GM20000 (cell line): ENCODE measurements at places on chromosomes 1 and 21.

GRCh38 chr1:187413405-187414169, 584.8 kb downstream of the PLA2G4A start:
- DNase-seq, result no peak

GRCh38 chr21:37748351-37748750, 167.9 kb downstream of the KCNJ6 start:
- no peak for DNase-seq

DNA sequence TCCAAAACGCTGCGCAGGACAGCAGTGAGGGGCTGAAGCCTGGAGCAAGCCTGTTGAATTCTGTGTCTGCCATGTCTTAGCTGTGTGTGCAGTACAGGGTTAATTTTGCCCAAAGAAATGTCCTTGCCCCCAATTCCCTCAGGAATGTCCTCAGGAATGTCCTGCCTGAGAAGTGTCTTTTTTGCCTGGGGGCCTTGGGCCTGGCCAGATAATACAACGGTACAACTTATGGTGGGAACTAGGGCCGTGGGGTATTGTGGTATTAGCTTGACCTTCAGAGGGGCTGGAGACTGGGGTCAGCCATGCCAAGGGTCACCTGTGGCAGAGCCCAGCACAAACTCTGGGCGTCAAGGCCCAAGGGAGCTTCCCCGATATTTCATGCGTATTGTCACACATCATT, 107.7 kb downstream of the AJAP1 start:
- DNase-seq, result no peak

GRCh38 chr1:3186526-3186921, 117.5 kb downstream of the PRDM16 start:
- no peak for DNase-seq

DNA sequence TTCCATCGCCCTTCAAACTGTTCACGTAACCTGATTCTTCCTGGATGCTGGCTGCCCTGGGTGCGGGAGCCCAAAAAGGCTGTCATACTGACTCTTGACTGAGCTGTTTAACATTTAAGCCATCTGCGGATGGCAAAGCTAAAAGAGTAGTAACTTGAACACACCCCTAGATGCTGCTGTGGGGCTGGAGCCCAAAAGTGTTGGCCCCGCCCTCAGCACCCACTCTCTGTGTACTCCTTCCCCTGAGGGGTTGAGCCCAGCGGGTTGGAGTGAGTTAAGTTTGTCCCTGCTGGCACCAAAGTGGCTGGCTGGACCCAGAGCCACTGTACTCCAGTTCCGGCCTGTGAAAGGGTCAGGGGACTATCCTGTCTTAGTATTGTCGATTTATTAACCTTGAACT, 640.6 kb downstream of the PTPRU start:
- DNase-seq, result no peak

GRCh38 chr1:220786337-220787068, at the start of gene MTARC1:
TSS of gene MTARC1 (plus strand) at chr1:220786913. CDS start at chr1:220786945, 32 bp downstream.
- DNase-seq, result peak; percentile 29

DNA sequence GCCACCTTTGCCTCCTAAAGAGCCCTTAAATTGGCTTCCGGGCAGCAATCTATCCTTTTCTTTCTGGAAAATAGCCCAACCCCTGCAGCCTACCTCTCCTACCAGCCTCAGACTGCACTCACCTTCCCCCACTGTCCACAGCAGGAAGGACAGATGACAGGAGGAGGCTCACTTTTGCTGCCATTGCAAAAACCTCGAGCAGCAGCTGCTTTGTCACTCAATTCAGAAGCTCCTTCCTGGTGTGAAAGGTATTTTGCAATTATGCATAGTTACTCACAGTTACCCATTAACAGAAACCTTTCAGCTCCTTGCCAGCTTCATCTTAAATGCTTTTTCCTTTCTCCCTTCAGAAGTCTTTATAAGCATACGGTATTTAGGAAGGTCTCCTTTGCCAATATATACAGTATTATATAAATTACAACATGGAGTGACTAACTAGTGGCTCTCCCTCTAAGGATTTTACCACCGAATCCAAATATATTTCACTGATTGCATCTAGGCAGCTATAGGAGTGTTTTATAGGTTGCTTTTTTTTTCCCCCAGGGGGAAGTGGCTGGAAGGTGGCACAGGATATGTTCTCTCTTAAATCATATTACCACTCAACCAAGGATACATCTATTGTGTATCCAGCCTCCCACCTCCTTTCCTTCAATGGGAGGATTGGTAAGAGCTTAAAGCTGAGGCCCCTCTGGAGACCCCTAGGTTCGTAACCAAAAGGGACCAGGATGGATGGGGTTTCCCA, 142.1 kb upstream of the IPO9 start:
- no peak for DNase-seq

GRCh38 chr1:119783354-119784185, 14.9 kb upstream of the HMGCS2 start:
- DNase-seq, result no peak

DNA sequence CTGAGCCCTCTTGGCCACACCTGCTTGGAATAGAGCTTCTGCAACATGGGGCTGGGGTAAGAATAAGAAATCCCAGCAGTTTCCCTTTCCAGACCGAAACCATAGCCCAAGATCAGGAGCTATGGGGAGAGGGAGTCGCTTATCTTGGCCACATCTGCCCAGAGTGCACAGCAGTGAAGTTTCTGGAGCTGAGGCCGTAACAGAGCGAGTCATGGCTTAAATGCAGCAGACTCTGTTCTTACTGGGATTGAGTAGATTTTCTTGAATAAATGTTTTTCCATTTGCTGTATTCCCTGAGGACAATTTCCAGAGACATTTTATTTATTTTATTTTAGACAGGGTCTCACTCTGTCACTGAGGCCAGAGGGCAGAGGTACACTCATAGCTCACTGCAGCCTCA, 33.5 kb downstream of the CFAP57 start:
- no peak for DNase-seq

- DNase-seq, result no peak
These were observed 29.4 kb upstream of the GCLM start for GRCh38 chr1:93938461-93939145.

DNA sequence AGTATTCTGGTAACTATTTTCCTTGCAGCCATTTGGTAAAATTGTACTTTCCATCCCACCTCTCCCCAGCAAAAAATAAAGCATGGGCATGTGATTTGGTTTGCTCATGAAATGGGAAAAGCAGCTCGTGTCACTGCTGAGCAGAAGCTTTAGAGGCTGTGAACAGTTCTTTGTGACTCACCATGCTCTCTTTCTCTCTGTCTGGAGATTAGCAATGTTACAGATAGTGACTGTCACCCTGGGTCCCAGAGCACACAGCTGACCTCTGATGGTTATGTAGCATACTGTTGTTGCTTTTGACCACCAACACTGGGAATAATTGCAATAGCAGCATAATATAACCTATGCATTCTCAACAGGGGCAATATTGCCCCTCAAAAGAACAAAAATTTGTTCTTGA, 70.6 kb downstream of the RGS2 start:
- DNase-seq, result no peak

DNA sequence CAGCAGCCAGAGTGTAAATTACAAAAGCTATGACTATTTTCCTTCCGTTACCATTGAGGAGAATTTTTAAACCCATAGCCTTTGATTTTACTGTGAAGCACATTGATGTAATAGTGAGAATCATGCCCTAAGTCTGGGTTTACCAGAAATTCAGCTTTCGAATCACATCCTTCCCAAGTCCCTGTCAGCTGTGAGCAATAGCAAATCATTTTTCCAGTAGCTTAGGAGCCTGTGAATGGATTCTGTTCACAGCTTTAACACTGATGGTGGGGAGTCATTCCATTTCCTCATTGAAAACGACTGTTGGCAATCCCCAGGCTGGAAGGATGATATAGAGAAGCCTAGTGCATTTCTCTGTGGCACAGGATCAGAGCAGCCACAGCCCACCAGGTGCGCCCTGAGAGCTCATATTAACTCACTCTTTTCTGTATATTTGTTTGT, 82.2 kb upstream of the C1orf105 start:
- DNase-seq, result peak; percentile 25

- DNase-seq, result peak; percentile 22
These were observed 1.6 kb downstream of the TTC13 start for GRCh38 chr1:230976825-230977747.

DNA sequence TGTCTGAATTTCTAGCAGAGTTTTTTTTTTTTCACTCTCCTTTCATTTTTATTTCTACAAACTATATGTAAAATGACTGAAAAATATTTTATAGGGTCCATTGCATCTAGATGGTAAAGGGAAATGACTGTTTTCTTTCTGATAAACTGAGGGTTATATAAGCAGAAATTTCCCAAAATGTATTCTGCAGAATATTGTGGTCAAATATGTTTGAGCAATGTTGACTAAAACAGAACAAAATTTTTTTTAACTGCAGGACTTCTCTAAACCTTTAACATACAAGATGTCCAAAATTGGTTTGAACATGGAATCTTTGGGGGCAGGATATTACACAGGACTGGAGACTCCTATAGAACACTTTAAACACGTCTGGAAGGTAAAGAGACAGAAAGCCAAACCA, 190.5 kb downstream of the TOMM20 start:
- DNase-seq, result no peak

DNA sequence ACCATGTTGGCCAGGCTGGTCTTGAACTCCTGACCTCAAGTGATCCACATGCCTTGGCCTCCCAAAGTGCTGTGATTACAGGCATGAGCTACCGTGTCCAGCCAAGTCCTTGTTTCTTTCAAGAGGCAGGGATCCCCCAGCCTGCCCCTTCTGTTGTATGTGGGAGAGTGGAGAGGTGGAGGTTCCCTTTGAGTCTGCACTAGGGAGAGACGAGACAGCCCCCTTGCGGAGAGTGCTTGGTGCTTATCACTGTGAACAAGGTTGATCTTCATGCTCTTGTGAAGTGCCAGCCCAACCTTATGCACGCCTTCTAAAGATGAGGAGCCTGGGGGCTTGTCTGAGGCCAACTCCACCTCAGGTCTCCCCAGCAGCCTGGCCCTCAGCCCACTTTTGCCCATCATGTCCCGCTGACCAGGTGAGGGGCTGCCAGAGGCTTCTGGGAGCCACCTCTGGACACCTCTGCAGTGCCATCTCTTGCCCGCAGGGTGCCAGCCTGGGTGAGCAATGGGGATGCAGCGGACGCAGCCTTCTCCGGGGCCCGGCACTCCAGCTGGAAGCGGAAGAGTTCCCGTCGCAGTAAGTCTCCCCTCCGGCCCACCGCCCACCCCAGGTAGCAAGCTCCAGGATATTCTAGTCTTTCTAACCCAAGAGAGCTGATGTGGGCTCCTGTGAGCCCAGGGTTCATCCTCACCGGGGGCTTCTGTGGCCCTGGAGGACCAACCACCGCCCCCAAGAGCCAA, 62.3 kb downstream of the ARHGEF10L start:
- DNase-seq, result no peak

GRCh38 chr21:35976481-35976880, 83.8 kb downstream of the SETD4 start:
- no peak for DNase-seq

GRCh38 chr1:941588-942383, 17.3 kb downstream of the NOC2L start:
- peak; percentile 84 for DNase-seq

- DNase-seq, result no peak
These were observed 13.4 kb downstream of the TMEM63A start for GRCh38 chr1:225868631-225869330.

DNA sequence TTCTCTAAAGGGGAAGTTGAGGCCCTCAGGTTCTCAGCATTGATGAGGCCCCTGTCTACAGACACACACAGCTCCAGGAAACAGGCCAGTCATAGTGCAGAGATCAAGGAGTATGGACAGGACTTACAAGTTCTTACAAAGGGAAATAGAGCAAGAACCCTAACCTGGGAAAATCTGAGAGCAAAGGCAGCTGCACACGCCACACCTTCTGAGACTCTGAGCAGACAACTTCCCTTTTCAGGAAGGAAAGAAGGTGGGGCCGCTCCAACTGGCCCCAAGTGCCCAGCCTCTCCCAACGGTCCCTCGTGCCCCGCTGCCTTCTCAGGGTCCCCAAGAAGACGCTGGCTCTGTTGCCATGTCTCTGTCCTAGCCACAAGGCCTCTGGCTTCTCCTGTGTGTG, 3.6 kb downstream of the NOC2L start:
- DNase-seq, result no peak

- DNase-seq, result no peak
These were observed 82.4 kb downstream of the OBSCN start for GRCh38 chr1:228289996-228290881.
